ENCODE measurements at places on chromosomes 6 and 20. TPM values are rescaled to one million over a fixed set of nuclear protein-coding genes. Genes with fewer than 3 reads are reported as not detected.

GRCh38 chr6:107419733-107420132, 39.6 kb downstream of the PDSS2 start:
- no peak overlapping the region for H3K4me3 ChIP-seq
- peaks cover 1% of the 10 kb centered on the region for H3K36me3 ChIP-seq
- H3K27me3 ChIP-seq = no peaks in the 10 kb centered on the region
- peaks cover 3% of the 10 kb centered on the region for H3K4me1 ChIP-seq

DNA sequence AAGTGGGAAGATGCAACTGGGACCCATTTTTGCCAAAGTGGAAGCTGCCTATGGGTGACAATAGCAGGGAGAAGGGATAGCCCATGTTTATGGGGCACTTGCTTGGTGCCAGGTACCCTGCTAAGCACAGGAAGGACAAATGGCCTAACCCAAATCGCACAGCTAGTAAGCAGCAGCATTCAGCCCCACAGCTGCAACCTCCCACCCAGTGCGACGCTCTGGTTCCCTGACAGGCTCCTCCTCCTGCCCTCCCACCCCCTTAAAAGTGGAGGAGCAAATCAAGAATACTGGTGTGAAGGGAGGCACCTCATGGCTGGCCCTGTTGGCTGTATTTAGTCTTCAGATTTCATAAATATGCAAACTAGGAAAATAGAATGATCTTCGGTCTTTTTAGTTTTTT, 76.2 kb downstream of the RIN2 start:
- no peak overlapping the region for H3K27ac ChIP-seq
- no peak for DNase-seq
- H3K27me3 ChIP-seq = peaks cover 11% of the 10 kb centered on the region
- H3K4me3 ChIP-seq = no peak overlapping the region
- peaks cover 14% of the 10 kb centered on the region for H3K4me1 ChIP-seq
- H3K36me3 ChIP-seq = no peaks in the 10 kb centered on the region

GRCh38 chr6:104995989-104996617, 39.2 kb downstream of the LIN28B start:
- no peak for DNase-seq
- no peak overlapping the region for H3K4me3 ChIP-seq
- no peaks in the 10 kb centered on the region for H3K36me3 ChIP-seq
- no peak overlapping the region for H3K27ac ChIP-seq
- H3K4me1 ChIP-seq = no peaks in the 10 kb centered on the region
- H3K27me3 ChIP-seq = no peaks in the 10 kb centered on the region

DNA sequence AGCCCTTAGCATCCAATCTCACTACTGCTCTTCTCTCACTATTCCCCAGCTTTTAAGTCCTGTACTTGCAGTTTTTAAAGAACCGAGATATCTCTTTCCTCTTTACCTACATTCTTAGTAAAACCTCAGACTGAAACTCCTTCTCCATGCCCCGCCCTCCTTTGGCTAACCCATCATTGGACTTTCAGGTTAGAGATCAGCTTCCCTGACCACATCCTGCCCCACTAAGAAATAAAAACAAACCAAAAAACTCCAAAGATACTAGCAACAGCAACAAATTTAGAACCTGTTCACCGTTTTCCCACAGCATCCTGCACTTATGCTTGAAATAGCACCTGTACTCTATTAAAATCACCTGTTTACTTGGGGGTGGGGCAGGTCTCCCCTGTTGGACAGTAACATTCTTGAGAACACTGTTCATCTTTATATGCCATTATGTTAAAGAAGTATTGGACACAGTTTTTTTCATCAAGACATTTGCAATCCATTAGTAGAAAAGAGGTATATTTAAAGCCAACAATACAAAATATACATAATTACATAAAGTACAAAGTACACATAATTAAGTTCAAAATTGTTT, 16.3 kb upstream of the SMAP1 start:
- H3K27me3 ChIP-seq = no peaks in the 10 kb centered on the region
- peak overlapping the region; percentile 32 for H3K4me3 ChIP-seq
- H3K36me3 ChIP-seq = no peaks in the 10 kb centered on the region
- no peak overlapping the region for H3K27ac ChIP-seq

DNA sequence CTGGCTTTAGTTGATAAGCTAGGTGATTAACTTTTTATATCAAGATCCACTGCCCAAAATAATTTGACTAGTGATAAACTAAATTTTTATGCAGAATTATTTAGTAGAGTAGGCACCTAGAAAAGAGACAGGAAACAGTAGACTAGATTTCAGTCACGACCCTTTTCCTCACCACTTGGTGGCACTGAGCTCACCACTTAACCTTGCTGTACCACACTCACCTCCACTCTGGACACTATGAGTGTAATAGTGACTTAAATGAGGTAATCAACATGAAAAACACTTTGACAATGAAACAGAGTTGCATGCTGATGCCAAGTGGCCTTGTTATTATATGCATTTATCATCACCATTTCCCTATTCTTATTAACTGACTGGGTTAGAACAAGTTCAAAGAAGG, 730.4 kb downstream of the KIF16B start:
- no peak overlapping the region for H3K27ac ChIP-seq
- no peaks in the 10 kb centered on the region for H3K36me3 ChIP-seq
- no peaks in the 10 kb centered on the region for H3K4me1 ChIP-seq
- H3K27me3 ChIP-seq = no peaks in the 10 kb centered on the region

The CFAP61 gene
- total RNA-seq = not detected

GRCh38 chr20:19661717-19662636, 96.1 kb upstream of the RIN2 start:
- DNase-seq = peak; percentile 48
- H3K27me3 ChIP-seq = peaks cover 38% of the 10 kb centered on the region
- H3K4me1 ChIP-seq = no peaks in the 10 kb centered on the region
- H3K27ac ChIP-seq = no peak overlapping the region

GRCh38 chr20:47659904-47660601, 125.2 kb downstream of the SULF2 start:
- H3K36me3 ChIP-seq = peaks cover 1% of the 10 kb centered on the region
- H3K4me3 ChIP-seq = no peak overlapping the region
- no peak for DNase-seq

The CST5 gene
- total RNA-seq = not detected

The SLC22A16 gene
- total RNA-seq = not detected

DNA sequence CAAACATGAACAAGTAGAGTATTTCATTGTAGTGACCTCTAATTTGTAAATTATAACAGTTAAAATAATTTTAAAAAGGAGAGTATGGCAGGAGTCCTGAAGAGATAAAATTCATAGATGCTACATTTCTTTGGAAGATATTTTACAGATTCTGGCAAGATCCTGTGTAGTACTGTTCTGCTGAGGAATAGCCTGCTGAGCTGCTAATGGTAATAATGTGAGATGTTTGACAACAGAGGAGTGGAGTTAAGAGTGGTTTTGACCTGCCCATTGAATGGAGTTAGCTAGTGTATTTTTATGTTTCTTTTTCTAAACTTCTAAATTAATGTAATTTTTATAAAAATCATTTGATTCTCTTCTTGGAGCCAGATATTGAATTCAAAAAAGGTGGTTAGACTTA, 11.8 kb downstream of the CLVS2 start:
- H3K27ac ChIP-seq = no peak overlapping the region
- DNase-seq = no peak
- no peak overlapping the region for H3K4me3 ChIP-seq
- H3K27me3 ChIP-seq = no peaks in the 10 kb centered on the region
- H3K36me3 ChIP-seq = no peaks in the 10 kb centered on the region

DNA sequence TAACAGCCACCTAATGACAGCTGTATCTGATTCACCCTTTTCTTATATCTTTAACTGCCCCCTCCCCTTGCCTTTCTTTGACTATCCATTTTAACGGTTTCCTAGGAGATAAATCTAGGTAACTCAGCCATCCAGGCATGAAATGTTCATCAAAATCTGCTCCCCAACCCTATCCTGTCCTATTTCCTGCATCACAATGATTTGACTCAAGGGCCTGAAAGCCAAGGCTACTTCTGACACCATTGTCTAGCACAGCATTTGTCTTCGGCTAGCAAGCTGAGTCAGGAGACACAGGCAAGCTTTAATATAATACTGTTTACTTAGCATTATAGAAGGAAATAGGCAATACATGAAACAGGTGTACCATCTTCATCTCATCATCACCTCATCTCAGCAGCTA, 31.6 kb upstream of the MANEA start:
- no peak overlapping the region for H3K4me3 ChIP-seq
- H3K27ac ChIP-seq = no peak overlapping the region
- no peak for DNase-seq

DNA sequence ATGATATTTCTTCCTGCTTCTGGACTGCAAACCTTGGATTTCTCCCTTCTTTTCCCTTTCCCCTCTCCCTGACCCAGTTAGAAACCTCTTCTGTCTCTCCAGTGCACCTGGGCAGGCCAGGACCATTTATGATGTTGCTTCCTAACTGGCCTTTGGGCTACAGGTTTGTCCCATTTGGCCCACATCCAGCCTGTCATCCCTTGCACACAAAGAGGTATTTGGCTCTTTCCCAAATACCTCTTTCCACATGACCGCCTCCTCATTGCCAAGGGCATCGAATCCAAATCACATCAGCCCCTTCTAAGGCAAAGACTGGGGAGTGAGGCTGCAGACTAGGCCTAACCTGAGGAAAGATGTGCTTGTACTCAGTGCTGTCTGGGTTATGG, 13.6 kb downstream of the FGD2 start:
- peaks cover 56% of the 10 kb centered on the region for H3K4me1 ChIP-seq
- no peaks in the 10 kb centered on the region for H3K36me3 ChIP-seq
- DNase-seq = no peak
- H3K27ac ChIP-seq = no peak overlapping the region
- no peaks in the 10 kb centered on the region for H3K27me3 ChIP-seq
- no peak overlapping the region for H3K4me3 ChIP-seq

DNA sequence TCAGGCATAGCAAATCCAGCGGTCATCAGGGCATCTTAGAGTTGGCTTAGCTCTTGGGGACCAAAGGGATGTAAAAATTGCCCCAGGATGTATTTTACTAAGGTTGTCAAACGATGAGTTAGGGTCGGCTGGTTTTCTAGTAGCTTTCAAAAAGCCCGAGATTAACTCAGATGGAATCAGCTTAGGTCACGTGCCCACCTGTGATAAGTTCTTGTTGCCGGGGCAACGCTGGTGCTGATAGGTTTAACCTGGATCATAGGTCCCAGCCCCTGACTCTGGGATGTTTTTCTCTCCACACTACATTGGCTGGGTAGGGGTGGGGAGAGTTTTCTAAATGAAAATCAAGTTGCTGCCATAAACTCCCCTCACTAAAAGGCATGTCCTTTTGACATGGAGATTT, 257.3 kb upstream of the SULF2 start:
- H3K36me3 ChIP-seq = no peaks in the 10 kb centered on the region
- no peak overlapping the region for H3K27ac ChIP-seq
- H3K27me3 ChIP-seq = peaks cover 8% of the 10 kb centered on the region
- DNase-seq = no peak
- no peaks in the 10 kb centered on the region for H3K4me1 ChIP-seq

DNA sequence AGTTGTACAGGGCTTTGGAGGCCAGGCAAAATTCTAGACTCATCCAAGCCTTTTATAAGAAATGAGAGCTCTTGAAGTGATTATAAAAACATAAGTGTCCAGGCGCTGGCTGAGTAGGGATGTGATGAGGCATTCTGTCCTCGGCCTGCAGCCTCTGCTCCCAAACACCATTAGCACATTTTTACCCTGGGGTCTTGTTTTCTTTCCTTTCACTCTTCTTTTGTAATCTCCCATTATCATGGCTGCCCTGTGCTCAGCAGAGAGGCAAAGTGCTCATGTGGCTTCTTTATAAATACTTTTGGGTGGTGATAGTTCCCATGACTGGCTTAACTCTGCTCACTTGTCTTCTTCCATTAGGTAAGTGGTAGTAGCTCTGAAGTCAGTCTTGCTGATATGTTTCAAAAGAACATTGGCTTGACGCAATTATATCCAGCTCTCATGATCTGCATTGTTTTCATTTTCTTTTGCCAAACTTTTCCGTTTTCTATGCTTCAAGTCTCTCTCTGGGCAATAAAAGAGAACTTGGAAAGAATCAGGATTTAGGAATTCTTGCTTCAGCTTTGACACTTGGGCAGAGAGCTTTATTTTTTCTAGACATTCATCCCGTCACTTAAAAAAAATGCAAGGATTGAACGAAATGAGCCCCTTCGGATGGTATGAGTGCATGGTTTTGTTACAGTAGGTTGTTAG, 61.1 kb downstream of the CAP2 start:
- H3K27ac ChIP-seq = no peak overlapping the region
- peaks cover 28% of the 10 kb centered on the region for H3K27me3 ChIP-seq
- DNase-seq = no peak
- no peaks in the 10 kb centered on the region for H3K36me3 ChIP-seq
- H3K4me3 ChIP-seq = no peak overlapping the region

The ID4 gene
- not detected for total RNA-seq

The SPAG4 gene
- 9.8 TPM for total RNA-seq

GRCh38 chr6:134624781-134625180, 306.9 kb upstream of the SGK1 start:
- H3K27me3 ChIP-seq = no peaks in the 10 kb centered on the region
- H3K36me3 ChIP-seq = no peaks in the 10 kb centered on the region
- no peak for DNase-seq
- H3K4me3 ChIP-seq = no peak overlapping the region

GRCh38 chr6:83849610-83850009, 3.5 kb upstream of the RIPPLY2 start:
- no peak overlapping the region for H3K4me3 ChIP-seq
- no peak for DNase-seq
- no peak overlapping the region for H3K27ac ChIP-seq
- no peaks in the 10 kb centered on the region for H3K36me3 ChIP-seq

- H3K27me3 ChIP-seq = peaks cover 12% of the 10 kb centered on the region
- no peaks in the 10 kb centered on the region for H3K36me3 ChIP-seq
Measured at GRCh38 chr6:80523531-80523997, 417.1 kb downstream of the BCKDHB start.

DNA sequence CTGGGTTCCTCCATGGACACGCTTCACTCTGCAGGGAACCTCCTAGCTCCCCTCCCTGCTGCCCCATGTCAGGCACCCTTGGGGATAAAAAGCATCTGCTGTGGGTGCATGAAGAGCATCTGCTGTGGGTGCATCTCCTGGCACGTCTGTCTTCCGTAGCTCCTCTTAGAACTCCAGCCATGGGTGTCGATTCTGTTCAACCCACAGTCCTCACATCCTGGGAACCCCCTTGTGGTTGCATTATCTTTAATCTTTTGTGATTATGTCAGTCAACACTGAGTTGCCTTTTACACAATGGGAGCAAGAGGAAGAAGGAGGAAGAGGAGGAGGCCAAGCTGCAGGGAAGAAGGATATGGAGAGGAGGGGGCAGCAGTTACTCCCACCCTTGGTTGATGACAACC, 24.1 kb upstream of the CCR6 start:
- no peaks in the 10 kb centered on the region for H3K36me3 ChIP-seq
- H3K27ac ChIP-seq = no peak overlapping the region
- H3K4me3 ChIP-seq = peak overlapping the region; percentile 0
- H3K27me3 ChIP-seq = peaks cover 21% of the 10 kb centered on the region
- DNase-seq = no peak
